ENCODE measurements at places on chromosomes 5 and 9.

- peak; percentile 36 for DNase-seq
These were observed 90.2 kb downstream of the HACD4 start for GRCh38 chr9:20941174-20941690.

GRCh38 chr9:3746296-3747275, 220.8 kb upstream of the RFX3 start:
- DNase-seq, result peak; percentile 74

GRCh38 chr9:125771037-125771436, 23.9 kb downstream of the PBX3 start:
- no peak for DNase-seq

- DNase-seq, result no peak
These were observed 122.9 kb downstream of the OXCT1 start for GRCh38 chr5:41747301-41747700.

GRCh38 chr5:61901997-61902396, 404.0 kb upstream of the KIF2A start:
- DNase-seq, result no peak

Data from GM04504 (cell line).